ENCODE measurements at places on chromosomes 6 and 20.

- no peak for DNase-seq
Observed at GRCh38 chr6:145086197-145086596, 649.1 kb downstream of the EPM2A start.

GRCh38 chr20:45019762-45020123 lies 53.4 kb downstream of the STK4 start:
- no peak for DNase-seq

DNA sequence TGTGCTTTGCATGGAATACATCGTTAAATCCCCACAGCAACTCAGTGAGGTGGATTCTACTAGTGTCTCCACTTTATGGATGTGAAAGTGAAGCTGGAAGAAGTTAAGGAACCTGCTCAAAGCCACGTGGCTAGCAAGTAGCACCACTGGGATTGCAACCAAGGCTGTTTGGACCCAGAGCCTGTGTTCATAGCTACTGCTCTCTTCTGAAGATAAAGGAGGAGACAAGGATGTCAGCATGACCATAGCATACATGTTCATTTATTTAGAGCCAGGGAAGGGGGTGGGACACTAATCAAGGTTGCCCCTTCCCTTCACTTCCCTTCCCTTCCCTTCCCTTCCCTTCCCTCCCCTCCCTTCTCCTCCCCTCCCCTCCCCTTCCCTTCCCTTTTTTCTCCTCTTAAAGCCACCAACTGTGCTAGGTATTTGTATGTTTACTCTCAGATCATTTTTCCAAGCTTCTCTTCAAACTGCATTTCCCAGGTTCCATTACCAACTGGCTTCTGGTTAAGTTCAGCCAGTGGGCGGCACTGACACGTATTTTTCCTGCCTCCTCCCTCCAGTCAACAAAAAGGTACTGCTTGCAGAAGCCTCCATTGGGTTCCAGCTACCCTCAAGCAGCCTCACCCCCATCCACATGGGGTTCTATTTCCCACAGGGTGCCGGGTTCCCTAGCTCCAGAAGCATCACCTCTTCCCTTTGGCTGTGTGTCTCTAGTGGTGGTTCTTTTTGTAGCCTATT lies 134.9 kb downstream of the BCAS1 start:
- DNase-seq = no peak

DNA sequence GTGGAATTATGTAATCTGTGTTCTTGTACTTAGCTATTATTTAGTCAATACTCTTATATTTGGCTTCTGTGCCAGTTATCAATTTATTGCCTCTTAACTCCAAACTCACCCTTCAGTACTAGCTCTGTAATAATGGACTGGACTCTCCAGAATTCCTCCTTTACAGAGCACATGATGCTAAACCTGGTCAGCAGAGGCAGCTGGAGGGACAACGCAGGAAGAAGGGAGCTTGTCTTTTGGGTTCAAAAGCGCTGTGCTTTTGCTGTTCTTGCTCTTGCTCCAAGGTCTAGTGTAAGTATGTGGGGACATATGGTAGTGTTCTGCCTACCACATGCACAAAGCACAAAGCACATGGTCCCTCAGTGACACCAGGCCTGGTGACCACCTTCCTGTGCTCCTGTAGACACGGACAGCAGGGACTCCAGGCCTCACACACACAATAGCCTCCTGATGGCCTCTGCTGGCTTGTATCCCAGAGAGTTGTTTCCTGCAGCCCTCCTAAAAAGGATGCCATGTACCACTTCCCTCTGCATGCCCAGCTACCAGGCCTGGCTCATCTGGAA lies 46.1 kb downstream of the CHD6 start:
- DNase-seq = no peak

Data from stimulated activated CD4-positive, alpha-beta T cell treated with anti-CD3 and anti-CD28 coated beads, Interleukin-15, amount 100 ng/mL, for 1 hour (primary cell).